ENCODE measurements at places on chromosomes 5 and 9. TPM values are rescaled to one million over a fixed set of nuclear protein-coding genes. Genes with fewer than 3 reads are reported as not detected.

Gene TMC1
- total RNA-seq: not detected

Gene HTR4
- not detected for total RNA-seq

Gene LHX6
- total RNA-seq: under 0.01 TPM

Gene NUDT12
- total RNA-seq: 4.6 TPM

Gene DNAJC18
- 8.0 TPM for total RNA-seq

Gene CHSY3
- 3.9 TPM for total RNA-seq

Gene FAM169A
- total RNA-seq: 4.3 TPM

Gene LVRN
- total RNA-seq: 0.49 TPM

Gene ADAMTSL1
- 10.4 TPM for total RNA-seq

Gene PRRC1
- total RNA-seq: 40.9 TPM

Gene NREP
- 307 TPM for total RNA-seq

Gene RNF224
- 0.25 TPM for total RNA-seq

Gene LEAP2
- not detected for total RNA-seq

Gene SPINK7
- not detected for total RNA-seq

Gene AHRR
- 0.33 TPM for total RNA-seq

Gene MRPS2
- total RNA-seq: 67.8 TPM

Gene TUSC1
- 31.4 TPM for total RNA-seq

Gene UGCG
- 84.9 TPM for total RNA-seq

Gene TIMD4
- total RNA-seq: 0.38 TPM

Gene TYRP1
- total RNA-seq: not detected

Gene NUTM2G
- total RNA-seq: not detected
